ENCODE measurements at places on chromosomes 7 and 10.

- DNase-seq, result no peak
Measured at GRCh38 chr7:21377545-21377944, 50.3 kb upstream of the SP4 start.

DNA sequence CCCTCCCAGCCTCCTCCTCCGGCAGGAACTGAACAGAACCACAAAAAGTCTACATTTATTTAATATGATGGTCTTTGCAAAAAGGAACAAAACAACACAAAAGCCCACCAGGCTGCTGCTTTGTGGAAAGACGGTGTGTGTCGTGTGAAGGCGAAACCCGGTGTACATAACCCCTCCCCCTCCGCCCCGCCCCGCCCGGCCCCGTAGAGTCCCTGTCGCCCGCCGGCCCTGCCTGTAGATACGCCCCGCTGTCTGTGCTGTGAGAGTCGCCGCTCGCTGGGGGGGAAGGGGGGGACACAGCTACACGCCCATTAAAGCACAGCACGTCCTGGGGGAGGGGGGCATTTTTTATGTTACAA, 83.3 kb downstream of the PAX2 start:
- no peak for DNase-seq

DNA sequence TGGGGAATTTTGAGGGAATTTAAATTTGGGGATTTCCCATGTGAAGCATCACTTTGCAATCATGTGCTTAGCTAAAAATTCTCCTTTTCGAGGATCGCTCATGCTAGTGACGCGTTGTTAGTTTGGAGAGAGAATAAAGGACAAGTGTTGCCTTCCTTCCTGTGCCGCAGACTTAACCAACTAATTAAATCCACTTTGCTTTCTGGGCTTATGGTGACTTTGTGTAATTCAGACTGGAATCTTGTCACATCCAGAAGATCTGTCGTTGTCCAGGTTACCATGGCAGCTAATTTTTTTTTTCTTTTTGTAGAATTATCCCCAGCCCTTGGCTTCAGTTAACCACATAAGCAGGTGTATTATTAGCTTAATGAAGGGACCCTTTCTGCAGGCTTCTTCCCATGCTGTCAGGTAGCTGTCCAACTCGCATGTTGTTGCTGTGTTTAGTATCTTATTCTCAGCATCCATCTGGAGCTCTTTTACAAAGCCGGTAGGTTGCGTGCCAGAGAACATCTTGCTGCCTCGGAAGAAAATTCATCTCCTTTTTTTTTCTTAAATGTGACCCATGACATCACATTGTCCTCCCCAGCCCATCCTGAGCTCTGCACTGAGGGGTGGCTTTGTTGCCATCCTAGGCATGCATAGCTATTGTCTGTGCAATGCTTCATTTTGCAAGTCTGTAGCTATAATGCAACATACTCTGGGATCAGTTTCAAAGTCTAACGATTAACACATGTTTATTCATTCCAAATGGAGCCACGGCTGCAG, 47.2 kb upstream of the NRP1 start:
- no peak for DNase-seq

DNA sequence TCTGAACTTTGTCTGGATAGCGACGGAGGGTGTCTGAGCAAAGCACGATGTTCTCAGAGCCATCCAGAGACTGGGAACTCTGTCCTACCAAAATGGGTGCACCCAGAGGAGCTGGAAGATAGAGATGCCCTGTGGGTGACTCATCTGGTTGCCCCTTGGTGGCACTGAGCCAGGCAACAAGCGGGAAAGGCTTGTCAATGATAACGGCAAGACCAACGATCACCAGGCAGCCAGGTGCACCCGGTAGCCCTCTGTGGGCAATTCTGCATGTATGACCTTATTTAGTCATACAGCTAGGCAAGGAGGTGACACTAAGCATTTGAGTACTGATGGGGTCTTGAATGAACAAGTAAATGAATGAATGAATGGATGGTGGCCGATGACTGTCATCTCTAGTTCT, 2.8 kb upstream of the ELN start:
- DNase-seq, result no peak

- no peak for DNase-seq
Measured at GRCh38 chr7:10824154-10824553, 149.5 kb upstream of the PHF14 start.

DNA sequence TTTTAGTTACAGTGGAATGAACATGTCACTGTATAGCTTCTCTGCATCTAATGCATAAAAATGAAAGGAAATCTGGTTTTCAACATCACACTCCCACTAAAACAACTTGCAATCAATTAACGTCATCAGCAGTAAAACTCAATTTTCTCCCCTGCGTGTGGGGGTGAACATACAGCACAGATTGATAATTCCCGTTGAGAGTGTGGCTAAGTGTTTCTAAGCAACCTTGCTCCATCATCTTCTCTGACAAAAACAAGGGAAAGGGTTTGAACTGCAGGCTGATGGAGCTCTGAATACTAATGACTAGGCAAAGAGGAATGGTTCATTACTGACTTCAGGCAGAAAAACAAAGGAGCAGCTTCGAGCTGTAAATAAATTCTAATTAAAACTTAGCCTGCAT, 238.3 kb downstream of the PARD3 start:
- no peak for DNase-seq

- no peak for DNase-seq
Measured at GRCh38 chr7:95874541-95875265, 102.3 kb downstream of the DYNC1I1 start.

DNA sequence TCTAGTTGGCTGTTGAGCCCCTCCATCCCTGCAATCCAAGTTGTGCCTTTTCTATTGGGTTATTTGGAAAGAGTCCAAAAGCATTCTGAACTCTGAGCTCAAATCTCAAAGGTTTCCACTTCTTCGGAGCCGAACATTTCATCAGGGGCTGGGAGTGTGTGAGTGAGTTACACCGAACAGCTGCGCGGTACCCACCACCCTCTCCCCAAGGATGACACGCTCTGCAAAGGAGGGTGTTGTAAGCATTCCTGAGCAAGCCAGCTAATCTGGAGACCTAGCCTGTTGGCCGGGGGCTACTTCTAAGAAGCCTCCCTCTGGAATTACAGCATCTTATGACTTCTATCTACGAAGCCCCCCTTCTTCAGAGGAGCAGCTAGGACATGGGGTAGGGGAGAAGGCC, 270.5 kb downstream of the CREB5 start:
- no peak for DNase-seq

DNA sequence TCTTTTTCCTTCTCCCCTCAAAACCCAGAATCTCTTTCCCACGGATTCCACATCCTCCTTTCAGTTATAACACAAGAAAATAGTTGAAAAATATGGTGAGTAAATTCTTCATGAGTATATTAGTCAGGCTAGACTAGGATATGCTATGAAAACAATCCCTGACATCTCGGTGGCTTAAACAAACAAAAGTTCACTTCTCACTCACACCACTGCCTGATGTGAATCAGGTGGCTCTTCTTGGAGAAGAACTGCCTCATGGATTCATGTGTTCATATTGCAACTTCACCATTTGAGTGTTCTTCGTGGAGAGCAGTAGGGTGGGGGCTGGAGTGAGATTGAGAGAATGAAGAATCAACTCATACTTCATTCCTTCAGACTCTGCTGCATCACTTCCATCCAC, 204.1 kb downstream of the PHF14 start:
- DNase-seq, result no peak

DNA sequence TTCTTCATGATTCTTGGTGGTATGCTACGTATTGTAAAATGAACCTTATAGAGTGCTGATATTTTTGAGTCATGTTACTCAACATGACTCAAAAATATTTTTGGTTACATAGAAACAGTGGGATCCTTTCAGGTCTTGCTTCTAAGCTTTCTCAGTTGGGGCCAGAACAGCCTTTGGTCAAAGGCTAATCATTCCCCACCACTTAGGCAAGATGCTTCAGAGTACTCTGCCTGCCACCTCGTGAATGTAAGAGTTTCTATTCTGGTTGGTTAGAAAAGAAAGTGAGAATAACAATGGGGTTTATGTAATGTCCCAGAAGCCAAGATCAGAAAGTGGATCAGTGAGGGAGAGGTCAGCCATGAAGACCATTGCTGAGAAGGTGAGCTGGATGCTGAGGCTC, 327.8 kb downstream of the TCERG1L start:
- DNase-seq, result no peak

- DNase-seq, result no peak
Measured at GRCh38 chr7:24151944-24152343, 132.0 kb upstream of the NPY start.

DNA sequence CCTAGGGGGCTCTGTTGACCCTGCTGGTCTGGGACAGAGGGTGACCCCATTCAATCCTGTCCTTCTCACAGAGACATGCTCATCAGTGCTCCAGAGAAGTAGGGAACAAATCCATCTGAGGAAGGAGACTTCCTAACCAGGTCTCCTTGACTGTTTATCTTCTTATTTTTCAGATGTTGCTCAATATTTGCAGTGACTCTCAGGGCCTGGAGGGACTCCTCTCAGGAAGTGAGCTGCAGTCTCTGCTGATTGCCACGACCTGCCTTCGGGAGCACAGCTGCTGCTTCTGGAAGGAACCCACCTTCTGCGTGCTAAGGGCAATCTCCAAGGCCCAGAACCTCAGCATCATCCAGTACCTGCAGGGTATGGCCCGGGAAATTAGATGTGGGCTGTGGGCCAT, 41.0 kb downstream of the WDFY4 start:
- DNase-seq, result no peak

- no peak for DNase-seq
Measured at GRCh38 chr7:43234073-43234472, 121.6 kb downstream of the HECW1 start.

- peak; percentile 11 for DNase-seq
Measured at GRCh38 chr7:42014625-42015618, 222.1 kb downstream of the GLI3 start.

- DNase-seq, result no peak
Measured at GRCh38 chr10:11396311-11396955, 215.0 kb downstream of the USP6NL start.

- DNase-seq, result no peak
Measured at GRCh38 chr7:47435889-47436312, 146.0 kb downstream of the TNS3 start.

- no peak for DNase-seq
Measured at GRCh38 chr7:139088268-139088667, 21.3 kb downstream of the ZC3HAV1 start.

Measured in SHP77 treated with DMSO at 0.1 percent for 48 hours (cell line).